ENCODE measurements at places on chromosomes 7 and 10.

- no peak for DNase-seq
Observed at GRCh38 chr7:33909318-33909717, 4.0 kb downstream of the BMPER start.

GRCh38 chr10:90288391-90288933, 569.4 kb downstream of the HTR7 start:
- no peak for DNase-seq

DNA sequence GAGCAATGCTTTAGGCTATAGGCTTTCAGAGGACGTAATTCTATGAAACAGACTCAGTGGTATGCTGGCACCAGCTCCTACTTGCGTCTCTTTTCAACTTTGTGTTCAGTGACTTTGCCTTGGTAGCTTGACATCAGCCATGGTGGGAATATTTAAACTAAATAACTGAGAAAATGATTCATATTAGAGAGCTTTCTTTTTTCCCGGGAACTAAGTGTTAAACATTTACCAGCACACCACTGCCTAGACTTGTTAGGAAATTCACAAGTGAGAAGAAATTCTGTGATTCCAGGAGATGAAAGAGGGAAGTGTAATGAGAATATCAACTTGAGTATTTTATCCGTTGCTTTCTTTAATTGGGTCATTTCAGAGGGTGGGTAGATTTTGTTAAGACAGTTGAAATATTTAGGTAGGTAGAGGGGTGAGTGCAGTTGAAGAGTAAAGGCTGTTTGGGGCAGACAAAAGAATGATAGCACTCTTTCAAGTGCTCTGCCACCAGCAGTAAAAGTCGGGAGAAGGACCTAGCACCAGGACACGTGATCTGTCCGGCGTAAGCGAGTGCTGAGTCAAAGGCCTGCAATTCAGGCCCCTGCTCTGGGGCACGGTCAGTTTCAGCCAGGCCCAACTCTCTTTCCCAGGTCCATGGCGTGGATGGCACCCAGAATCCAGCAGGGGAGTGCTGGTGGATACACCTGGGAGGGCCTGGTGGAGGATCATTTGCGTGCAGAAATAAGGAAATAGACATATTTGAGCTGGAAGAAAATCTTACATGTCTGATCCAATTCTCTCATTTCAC, 206.3 kb downstream of the SNX10 start:
- no peak for DNase-seq

- no peak for DNase-seq
Observed at GRCh38 chr7:30240106-30240800, 44.1 kb upstream of the ZNRF2 start.

DNA sequence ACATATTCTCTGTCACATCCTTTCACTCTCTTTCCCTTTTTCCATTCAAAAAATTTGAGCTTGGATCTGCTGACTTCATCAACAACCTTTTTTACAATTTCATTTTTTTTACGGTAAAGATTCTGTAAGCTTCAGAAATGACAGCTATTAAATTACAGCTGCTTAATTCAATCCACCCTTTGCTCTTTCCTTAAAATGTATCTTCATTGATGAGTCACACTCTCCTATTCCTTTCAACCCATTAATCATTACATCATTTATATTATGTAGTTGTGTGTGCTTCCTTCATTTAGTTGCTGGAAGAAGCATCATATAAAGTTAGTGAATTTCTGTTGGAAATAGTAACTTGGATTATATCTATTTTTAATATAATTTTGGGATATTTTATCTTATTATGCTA, 67.1 kb upstream of the MAGI2 start:
- DNase-seq = no peak

GRCh38 chr7:4702961-4703512, 20.9 kb downstream of the FOXK1 start:
- DNase-seq = no peak

DNA sequence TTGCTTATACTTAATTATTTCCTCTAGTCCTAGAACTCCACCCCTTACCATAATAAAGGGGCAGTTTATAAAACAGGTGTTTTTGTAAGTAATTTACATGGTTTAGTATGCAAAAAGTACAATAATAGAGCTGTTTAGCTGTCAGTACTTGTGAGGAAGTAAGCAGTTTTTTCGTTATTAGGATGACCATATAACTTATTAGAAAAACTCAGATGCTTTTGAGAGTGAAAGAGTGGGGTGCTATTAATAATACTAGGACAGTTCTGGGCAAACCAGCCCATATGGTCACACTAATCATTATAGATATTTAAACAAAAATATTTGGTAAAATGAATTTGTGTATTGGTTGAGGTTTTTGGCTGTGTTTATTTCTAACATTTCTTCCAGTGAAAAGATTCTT, 201.9 kb upstream of the KAT6B start:
- DNase-seq = no peak

All from CD4-positive, alpha-beta T cell treated with Interleukin-10 for 1 hour (primary cell).